Retina (tissue), 1 donor: ENCODE measurements at places on chromosomes 7 and 10.

- peak; percentile 8 for DNase-seq
Observed at GRCh38 chr10:108877095-108877561, 1046.2 kb downstream of the XPNPEP1 start.

DNA sequence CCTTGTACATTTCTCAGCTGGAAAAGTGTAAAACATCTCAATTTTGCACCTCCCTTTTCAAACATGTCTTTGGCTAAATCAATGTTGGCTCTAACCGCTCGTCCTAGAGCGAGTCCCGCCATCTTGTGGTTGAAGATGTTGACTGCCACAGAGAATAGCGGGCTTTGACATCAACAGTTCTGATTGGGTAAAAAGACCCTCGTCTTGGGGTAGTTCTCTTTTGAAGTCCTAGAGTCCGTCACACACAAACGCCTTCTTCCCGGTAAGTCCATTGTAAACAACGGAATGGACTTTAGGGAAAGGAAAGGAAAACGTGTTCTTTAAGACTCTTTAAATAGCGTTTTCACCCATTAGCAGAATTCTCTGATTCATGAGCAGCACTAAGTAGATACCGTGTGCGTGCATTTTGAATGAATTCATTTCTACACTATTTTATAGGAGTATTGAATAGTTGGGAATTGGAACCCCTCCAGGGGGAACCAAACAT lies 452 bp upstream of the RPP30 start:
- DNase-seq = peak; percentile 80

GRCh38 chr10:77223526-77224460 lies 413.8 kb downstream of the KCNMA1 start:
- DNase-seq = no peak

GRCh38 chr10:122854648-122855047 lies 9.0 kb upstream of the CUZD1 start:
- DNase-seq = no peak

DNA sequence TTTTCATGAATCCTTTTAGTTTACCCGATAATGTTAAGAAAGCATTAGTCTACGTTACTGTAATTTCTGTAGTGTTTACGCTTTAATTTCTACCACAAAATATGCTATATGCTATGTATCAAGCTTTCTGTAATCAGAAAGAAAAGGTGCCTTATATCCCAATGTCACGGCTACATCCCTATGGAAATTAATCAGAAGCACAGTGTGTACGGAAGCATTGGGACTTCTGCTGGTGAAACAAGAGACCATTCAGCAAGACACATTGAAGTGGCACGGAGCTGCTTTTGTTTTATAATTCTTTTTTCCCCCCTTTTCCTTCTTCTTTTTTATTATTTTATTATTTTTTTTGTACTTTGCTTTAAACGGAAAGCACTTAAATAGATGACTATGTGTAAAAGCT lies 31.2 kb upstream of the SH2B2 start:
- no peak for DNase-seq

DNA sequence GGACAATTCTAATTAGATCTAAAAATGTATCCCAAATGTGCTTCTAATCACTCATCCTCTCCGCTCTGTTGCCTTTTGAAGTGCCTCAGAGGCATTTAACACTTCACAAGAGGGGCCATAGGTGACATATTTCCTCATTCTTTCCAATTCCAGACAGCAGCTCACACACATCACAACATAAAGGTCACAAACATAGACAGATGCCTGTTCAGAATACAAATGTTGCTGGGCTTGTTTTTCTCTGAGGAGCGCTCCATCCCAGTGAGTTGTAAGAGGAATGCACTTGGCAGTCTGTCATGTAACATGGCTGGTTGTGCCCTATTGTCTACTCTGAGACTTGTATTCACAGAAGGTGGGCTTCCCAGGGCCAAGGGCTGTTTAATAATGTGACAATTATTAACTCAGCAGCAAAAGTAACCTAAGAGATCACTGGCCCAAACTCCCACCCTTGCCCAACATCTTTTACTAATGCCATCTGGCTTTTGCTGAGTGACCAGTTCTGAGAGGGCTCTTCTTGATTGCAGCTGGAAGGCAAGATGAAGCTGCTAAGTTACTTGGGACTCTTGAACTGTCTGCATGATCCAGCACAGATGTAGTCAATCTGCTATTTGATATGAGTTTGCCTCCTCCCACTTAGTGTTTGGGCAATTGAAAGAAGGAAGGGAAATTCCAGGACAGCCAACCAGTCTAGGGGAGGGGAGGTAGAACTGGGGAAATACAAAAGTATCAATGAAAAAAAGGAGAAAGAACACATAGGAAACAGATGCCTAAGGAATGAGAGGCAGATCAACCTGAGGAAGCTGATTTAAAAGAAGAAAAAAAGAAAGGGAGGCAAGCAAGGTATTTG lies 13.6 kb downstream of the PON2 start:
- no peak for DNase-seq

GRCh38 chr10:125120053-125120710 lies 40.2 kb downstream of the CTBP2 start:
- no peak for DNase-seq

- no peak for DNase-seq
Observed at GRCh38 chr7:92333866-92334265, 88.1 kb downstream of the ANKIB1 start.

DNA sequence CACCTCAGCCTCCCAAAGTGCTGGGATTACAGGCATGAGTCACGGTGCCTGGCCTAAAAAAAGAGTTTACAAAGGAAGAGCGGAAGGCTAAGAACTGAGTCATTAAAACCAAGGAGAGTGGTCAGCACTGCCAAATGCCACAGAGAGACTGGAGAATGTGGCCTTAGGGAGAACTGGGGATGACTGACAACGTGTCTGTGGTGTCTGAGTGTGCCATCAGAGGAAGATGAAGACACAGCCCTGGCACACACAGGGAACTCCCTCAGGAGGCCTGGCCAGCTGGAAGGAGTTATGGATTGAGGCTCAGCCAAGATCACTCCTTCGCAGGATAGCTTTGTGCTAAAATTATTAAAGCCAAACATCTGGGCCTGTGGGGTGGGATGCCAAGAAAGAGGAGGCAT lies 3.9 kb upstream of the INA start:
- DNase-seq = no peak

DNA sequence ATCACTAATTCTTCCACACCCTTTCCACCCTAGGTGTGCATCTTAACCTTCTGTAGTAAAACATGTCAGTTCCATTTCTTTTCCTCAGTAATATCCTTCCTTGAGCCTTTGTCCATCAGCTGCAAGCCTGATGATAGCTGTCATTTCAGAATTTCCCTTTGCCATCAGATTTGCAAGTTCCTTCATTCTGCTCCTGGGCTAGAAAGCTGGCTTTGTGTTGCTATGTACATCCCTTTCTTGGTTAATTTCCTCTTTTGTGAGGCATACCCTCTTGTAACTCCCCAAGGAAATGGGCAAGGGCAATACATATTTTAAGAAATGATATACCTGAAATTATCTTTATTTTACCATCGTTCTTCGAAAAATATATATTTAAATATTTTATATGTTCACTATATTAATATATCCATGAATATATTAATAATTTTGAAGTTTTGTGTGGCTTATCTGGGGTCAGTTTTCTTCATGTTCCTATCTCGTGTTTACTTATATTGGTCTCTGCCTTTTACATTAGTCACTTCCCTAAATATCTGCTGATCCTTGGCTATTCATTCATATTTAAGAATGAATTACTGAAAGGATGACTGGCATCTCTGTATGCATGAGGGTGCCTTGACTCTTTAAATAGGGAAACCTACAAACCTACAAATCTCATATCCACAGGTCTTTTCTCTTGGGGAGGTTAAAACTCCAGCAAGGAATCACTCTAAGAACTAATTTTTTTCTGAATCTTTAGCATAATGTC lies 143.8 kb downstream of the ZNF22 start:
- DNase-seq = no peak

- no peak for DNase-seq
Observed at GRCh38 chr10:6892864-6893263, 312.8 kb upstream of the PRKCQ start.

DNA sequence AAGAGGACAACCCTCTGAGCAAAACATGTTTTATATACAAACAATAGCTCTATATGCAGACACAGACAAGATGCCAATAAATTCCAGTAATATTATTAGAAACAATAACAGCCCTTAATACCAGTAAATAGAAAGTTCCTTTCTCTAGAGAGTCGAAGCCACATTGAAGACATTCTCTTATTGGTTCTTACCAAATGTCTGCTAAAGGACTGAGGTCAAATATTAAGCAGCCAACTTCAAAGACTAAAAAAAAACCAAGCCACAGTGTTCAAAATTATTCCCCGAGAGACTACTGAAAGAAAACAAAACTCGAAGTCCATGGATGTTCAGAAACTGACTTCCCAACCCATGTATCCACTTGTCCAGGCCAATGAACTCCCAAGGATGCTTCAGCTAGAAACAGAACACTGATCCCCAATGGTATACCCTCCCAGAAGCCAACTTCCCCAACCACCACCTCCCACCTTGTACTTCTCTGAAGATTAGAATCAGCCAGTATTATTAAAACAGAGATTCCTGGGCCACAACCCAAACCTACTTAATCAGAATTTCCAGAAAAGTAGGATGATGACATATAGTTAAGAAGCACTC lies 51.9 kb downstream of the FAM13C start:
- no peak for DNase-seq

- DNase-seq = no peak
Observed at GRCh38 chr10:108612485-108612884, 1310.8 kb downstream of the XPNPEP1 start.

- DNase-seq = peak; percentile 58
Observed at GRCh38 chr7:28078036-28078901, 102.3 kb downstream of the JAZF1 start.

DNA sequence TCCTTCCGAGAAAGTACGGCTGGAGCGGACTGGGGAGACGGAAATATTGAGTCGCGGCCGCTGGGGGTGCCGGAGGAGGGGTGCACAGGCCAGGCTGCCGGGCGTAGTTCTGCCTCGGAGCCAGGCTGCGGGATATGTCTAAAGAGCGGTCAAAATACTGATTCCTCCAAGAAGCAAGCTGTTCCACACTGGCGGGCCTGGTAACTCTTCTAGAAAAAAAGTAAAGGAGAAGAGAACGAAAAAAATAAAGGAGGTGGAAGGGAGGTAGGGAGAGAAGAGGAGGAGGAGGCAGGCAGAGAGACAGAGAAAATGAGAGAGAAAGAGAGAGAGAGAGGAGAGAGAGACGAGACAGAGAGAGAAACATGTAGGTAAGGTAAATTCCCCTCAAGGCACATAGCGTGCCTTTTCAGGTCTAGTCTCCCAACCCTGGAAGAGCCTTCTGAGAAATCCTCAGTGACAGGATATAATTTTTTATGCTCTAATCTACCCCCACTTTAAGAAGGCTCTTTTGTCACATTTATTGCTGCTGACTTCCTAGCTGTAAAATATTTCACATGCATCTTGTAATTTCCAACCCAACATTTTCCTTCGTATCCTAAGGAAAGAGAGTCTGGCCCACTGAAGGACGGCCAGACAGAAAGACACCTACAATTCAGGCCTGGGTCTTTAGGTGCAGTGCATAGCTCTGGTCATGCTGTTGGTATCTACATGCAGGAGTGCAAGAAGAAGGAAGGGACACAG lies 5.7 kb downstream of the DLX5 start:
- peak; percentile 50 for DNase-seq

DNA sequence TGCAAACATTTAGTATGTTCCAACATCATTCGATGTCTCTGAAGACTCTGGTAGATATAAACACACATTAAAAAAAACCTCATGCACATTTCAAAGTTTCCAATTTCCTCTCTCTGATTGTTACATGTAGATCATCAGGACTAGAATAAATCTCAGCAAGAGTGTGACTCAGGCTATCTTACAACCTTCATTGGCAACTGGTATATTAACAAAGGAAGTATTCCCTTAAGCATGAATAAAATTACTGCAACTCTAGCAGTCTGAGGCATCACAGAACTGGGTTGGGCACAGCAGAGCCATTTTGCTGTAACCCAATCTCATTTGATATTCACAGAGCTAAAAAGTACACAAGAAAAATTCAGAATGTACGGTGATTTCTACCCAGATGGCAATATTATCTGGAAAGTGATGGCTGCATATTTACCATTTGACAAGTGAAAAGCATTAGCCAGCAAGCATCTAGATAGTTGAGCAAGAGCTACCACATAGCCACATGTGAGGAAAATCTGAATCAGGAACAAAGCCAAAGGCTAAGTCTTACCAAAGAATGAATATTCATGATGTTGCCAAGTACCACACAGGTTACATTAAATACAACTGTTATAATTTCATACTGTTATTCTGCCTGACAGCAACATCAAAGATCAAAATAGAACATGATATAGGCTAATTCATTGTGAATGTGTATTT lies 232.2 kb downstream of the CRPPA start:
- no peak for DNase-seq

- peak; percentile 87 for DNase-seq
Observed at GRCh38 chr7:21041666-21042065, 255.0 kb upstream of the SP8 start.

DNA sequence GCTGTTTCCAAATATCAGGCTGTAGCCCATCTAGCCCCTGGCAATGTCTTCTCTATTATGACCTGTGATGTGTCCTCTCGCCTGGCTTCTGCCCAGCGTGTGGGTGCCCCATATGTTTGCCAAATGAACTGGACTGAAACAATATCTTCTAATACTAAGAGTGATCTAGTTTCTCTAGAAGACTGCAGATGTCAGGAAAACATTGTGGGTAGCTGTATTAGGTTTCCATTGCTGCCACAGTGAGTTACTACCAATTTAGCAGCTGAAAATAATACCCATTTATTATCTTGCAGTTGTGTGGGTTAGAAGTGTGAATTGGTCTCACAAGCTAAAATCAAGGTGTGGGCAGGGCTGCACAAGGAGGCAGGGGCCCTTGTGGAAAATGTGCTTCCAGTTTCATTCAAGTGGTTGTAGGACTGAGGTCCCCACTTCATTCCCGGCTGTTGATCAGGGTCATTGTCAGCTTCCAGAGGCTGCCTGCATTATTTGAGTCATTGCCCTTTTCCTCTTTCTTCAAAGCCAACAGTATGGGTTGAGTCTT lies 202.8 kb upstream of the BMPER start:
- DNase-seq = no peak

DNA sequence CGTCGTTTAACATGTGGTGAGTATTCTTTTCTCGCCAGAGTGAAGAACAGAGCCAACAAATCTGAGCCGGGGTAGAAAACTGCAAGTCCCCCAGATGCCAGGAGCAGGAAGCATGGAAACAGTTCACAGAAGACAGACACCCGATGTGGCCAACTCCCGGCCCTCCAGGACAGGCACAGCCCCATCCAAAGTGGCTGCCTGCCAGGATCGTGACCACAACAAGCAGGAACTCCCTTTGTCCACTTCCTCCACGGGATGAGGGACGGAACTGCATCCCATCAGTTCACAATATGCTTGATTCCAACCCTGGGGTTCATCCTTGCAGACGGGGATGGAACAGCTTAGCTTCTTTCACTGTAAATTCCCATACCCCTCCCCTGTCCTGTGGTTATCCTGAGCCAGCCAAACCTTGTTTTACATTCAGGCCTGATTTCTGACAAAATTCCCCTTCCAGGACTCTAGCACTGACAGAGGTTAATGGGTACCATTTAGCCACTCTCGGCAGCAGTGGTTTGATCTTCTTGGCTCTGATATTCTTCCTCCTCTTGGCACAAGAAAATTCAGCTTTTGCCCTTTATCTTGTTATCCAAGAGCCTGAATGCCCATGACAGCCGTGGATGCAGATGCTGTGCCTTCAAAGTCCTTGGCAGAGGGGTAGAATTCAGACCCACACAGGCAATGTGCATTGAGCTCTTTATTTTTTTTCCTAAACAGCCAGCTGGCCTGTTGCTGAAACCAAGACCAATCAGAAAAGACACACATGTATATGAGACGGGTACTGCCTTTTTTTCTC lies 105.5 kb upstream of the FAM204A start:
- DNase-seq = no peak
